ENCODE measurements at places on chromosomes 6 and 20.

- DNase-seq = no peak
These were observed 311.4 kb downstream of the TFAP2C start for GRCh38 chr20:56940466-56940865.

DNA sequence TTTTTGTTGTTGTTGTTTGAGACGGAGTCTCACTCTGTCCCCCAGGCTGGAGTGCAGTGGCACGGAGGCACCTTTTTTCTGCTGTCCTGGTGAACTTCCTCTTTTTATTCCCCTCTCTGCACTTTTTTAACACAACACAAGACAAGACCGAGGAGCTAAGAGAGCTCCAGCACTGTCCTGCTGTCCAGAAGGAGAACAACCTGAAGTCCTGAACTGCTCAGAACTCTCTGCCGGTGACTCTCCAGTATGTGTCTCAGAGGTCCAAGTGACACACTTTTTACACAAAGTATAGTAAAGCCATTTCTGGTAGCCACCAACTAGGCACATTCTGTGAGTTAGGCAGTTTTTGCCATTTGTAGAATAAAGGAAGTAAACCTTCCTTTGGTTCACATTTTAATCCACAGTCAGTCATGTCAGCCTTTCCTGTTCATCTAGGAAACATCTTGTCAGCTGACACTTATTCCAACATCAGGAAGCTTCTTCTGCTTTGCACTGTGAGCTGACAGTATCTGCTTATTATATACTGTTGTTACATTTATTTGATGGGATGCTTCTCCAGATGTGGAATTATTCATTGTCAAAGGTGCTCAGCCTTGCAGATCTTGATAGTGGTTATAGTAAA is 28.1 kb upstream of the TXNDC5 start:
- DNase-seq = no peak

GRCh38 chr6:168139121-168139520 is 60.1 kb upstream of the FRMD1 start:
- no peak for DNase-seq

DNA sequence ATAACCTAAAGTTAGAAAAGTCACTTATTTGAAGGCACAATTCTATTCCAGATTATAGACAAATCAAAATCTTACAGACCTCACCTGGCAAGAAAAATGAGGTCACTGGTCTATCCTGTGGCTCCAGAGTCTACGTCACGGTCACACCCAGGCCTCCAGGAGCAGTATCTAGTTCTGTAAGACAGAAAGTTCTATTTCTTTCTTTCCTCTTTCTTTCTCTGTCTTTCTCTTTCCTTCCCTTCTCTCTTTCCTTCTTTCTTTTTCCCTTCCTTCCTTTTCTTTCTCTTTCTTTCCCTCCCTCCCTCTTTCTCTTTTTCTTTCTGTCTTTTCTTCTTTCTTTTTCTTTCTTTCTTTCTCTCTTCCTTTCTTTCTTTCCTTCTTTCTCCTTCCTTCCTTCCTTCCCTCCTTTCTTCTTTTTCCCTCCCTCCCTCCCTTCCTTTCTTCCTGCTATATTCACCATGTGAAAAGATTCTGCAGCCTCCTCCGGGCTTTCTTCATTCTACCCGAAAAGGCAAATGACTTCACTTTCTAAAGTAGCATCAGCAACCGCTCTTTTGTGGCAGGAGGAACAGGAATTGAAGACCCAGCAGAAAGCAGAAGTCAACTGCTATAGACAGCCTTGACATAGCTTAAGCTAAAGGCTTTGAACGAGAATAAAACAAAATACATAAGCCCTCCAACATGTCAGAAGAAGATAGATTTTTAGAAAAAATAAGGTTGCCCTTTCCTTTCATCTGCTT is 83.9 kb upstream of the SIRPG start:
- no peak for DNase-seq

DNA sequence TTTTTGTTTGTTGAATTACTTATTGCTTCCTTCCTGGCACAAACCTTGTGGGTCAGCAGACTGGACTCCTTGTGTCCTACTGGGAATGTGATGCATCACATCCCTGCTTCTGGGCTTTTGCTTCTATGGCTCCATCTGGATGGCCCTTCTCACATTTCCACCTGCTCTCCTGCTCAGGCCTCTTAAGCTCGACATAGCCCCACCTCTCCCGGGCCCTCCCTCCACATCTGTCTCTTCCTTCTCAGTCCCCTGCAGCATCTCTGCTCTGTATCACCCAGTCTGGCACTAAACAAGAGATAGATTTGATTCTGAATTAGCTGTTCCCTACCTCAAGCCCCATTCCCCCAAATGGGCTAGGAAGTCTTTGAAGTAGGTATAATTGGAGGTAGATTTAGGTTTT is 356.8 kb downstream of the DHX35 start:
- DNase-seq = no peak

- DNase-seq = no peak
These were observed 313.6 kb downstream of the ALDH8A1 start for GRCh38 chr6:134636186-134636799.

DNA sequence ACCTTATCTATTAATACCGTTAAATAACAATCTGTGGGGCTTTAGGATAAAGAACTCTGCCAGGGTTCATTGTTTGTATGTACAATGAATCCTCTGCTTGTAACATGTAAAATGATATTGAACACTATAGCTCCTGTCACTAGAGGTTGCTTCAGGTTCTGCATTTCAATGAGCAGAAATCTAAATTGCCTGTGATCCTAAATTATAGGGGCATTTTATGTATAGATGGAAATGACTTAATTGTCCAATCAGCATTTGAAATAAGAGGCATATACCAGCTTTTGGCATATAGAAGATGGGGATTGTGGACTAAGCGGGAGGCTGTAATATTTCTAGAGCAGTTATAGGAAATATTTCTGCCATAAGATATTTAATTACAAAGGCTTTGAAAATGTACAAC is 2.0 kb downstream of the NCOA3 start:
- DNase-seq = no peak

DNA sequence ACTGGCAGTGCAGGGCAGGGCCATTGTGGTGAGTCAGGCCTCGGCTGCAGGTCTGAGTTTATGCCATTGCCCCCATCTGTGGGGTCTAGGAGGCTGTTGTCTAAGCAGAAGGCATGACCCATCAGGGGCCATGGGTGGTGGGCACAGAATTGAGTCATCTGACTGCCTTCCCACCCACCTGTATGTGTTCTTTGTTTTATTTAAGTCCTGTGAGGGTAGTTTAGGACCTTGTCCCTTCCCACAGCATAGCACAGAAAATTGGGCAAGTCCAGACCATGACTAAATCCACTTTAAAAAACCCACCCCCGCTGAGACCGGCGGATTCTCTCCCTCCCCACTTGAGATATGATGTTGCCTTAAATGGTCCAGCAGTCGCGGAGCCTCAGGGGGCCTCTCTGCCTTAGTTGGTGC is 40.3 kb downstream of the ERMARD start:
- no peak for DNase-seq

GRCh38 chr6:135637701-135638100 is 140.2 kb upstream of the AHI1 start:
- DNase-seq = no peak

- DNase-seq = no peak
These were observed 148.0 kb upstream of the LRFN2 start for GRCh38 chr6:40735121-40735520.

- peak; percentile 77 for DNase-seq
These were observed 152.7 kb upstream of the ENPP5 start for GRCh38 chr6:46323312-46323965.

GRCh38 chr20:23627501-23627900 is 10.3 kb downstream of the CST3 start:
- DNase-seq = no peak

DNA sequence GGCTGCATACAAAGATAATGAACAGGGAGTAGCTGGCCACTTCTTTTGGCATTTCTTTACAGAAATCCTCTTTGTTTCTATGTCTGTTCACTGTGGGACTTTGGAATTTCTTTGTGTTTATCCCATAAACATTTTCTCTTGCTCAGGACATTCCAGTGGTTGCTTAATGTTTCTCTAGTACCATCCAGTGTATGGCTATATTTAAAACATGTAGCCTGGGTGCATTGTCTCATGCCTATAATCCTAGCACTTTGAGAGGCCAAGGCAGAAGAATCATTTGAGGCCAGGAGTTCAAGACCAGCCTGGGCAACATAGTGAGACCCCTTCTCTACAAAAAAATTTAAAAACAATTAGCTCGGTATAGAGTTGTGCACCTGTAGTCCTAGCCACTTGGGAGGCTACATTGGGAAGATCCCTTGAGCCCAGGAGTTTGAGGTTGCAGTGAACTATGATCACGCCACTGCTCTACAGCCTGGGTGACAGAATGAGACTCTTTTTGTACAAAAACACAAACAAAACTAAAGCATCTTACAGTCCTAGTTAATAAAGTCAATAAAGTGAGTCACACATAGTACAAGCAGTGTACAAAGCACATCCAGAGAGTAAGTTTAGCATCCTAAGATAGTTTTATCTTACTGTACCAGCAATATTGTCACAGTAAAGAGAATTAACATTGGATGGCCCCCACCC is 63.3 kb downstream of the ZFAND3 start:
- DNase-seq = peak; percentile 37

DNA sequence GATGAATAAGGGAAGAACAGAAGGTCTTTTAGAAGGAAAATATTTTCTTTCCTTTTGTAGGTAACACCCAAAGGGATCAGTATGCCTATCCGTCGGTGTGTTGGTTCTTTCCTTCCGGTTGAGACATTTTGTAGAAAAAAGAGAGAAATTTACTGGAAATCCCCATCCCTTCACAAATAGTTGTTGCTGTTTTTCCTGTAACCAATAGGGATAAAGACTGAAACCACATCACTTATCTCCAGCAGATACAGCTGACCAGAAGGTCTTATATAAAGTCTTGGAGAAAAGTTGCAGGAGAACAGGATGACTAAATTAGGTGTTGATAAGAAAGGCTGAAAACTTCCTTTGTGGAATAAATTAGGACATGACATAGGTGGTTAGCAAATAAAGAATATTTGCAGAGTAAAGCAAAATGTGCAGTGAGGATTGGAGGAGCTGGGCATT is 14.8 kb upstream of the HLA-DRB1 start:
- no peak for DNase-seq

DNA sequence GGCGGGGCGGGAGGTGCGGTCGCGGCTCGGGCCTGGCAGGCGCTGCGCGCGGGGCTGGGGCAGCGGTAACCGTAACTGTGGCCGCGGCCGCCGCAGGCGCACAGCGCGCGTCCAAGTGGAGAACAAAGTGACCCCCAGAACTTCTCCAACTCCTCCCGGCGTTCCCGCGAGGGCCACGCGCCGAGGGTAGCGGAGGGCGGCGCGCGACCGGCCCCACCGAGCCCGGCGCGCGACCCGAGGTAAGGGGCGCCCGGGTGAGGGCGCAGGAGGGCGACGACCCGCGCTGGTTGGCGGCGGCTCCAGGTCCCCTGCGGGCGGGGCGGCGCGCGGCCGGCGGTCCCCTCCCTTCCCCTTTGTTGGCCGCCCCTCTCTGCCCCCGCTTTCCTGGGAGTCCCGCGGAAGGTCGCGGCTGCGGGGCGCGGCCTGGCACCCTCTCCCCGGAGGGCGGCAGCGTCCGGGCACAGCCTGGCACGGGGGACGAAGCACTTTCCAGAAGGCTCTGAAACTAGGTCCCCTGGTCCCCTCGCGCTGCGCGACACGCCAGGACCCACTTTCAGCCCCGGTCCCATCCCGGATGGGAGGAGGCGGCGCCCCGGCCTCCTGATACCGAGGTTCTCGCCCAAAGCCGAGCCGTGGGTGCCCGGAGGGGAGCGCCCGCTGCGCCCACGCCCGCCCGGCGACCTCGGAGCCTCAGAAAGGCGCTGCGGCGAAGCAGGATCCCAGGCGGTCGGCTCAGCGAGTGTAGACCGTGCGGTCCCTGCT is at the start of gene TIAM2:
TIAM2 (plus strand) TSS at position 62 of the 762 bp plus-strand sequence. CDS start 133,909 bp downstream, outside the sequence.
- DNase-seq = no peak

DNA sequence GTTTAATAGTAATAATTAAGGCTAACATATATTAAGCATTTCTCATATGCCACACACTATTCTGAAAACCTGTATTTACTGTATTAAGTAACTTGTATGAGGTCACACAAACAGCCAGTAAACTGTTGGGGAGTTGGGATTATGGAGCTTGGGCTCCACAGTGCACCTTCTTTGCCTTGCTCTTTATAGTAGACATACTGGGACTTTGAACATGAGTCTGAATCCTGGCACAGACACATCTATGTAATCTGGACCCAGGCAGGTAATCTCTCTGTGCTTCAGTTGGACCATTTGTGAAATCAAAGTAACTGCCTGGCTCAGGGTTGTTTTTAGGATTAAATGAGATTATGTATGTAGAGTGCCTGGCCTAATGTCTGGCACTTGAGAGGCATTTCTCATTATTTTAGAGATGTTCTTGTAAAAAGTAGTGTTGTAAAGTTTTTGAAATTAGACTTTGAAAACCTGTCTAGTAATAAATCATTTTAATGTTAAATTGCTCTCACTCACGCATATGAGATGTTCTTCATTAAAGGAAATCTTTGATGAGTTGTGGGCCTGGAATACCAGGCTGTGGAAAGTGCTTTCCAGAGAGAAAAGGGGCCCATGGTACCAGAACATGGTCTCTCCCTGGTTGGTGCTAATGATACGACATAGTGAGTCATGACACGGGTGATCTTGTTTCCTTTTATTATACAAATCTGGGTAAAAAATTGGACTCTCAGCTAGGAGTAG is 34.3 kb downstream of the LRRC1 start:
- no peak for DNase-seq

DNA sequence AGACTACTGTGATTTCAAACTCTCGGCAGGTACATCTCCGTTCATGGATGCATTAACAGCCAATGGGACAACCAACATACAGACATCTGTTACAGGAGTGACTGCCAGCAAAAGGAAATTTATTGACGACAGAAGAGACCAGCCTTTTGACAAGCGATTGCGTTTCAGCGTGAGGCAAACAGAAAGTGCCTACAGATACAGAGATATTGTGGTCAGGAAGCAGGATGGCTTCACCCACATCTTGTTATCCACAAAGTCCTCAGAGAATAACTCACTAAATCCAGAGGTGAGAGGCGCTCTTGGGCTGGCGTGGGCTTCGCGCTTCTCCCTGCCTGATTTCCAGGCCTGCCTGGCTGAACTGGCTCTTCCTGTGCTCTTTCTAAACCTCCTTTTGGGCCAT is 68.4 kb downstream of the RPP40 start:
- no peak for DNase-seq

GRCh38 chr6:38427492-38428210 is 212.1 kb downstream of the BTBD9 start:
- no peak for DNase-seq

DNA sequence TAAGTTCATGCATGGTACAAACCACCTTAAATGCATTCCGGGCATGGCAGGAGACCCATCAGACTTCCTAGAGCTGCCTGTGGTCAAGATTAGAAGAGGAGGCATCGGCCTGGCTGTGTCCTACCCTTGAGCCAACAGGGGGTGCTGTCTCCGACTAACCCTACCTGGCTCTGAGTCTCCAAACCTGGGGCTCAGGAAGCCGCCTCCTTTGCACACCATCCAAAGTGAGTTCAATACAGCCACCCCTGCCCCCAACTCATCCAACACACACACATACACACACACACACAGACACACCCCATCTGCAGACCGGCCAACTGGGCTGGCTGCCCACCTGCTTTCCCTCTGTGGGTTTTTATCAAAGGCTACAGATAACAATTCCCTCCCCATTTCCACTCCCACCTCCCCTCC is 77.0 kb downstream of the JPH2 start:
- no peak for DNase-seq

All from MCF 10A (cell line).